Stimulated activated CD8-positive, alpha-beta memory T cell treated with anti-CD3 and anti-CD28 coated beads, Interleukin-4, amount 100 ng/mL, for 1 hour (primary cell): ENCODE measurements at places on chromosomes 16 and 17.

DNA sequence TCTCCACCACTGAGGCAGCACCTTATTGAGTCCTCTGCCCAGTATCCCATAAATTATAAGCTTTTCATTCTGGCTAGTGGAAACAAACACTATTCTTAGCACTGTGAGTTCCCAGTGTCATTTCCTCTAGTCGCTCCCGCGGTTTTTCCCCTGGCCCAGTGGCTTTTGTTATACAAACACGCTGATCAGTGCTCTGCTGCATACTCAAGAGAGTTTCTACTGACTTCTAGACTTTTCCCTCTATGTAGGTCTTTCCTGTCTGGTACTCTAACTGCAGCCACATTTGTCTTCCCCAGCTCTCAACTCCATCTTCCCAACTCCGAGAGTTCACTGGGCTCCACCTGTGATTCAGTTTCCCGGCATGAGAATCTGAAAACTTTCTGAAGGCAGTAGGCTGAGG lies 556.6 kb upstream of the SALL1 start:
- DNase-seq = no peak

DNA sequence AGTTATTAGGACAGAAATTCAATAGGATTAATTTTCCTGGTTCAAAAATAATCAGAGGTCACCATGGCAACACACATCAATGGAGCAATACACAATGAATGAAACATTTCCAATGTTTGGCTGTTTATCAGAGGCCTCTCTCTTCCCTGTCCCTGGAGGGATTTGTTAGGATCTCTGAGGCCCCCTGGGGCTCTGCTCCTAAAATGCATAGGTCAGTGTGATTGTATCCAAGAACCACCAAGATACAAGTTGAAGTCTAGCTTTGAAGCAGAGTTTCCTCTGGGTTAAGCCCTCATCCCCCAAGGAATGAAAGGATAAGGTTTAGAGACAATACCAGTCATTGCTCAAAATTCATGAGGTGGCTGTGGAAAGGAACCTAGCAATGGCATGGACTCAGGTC lies 561.2 kb upstream of the C16orf82 start:
- DNase-seq = no peak

- no peak for DNase-seq
Observed at GRCh38 chr16:8740775-8741355, 56.6 kb downstream of the TMEM186 start.

- peak; percentile 7 for DNase-seq
Observed at GRCh38 chr17:15999974-16000827, 577 bp downstream of the TTC19 start.

- no peak for DNase-seq
Observed at GRCh38 chr16:5396880-5397279, 299.3 kb upstream of the EEF2KMT start.

- no peak for DNase-seq
Observed at GRCh38 chr17:44990994-44991393, 22.9 kb upstream of the C1QL1 start.

- no peak for DNase-seq
Observed at GRCh38 chr16:2737895-2738418, 14.5 kb upstream of the SRRM2 start.

DNA sequence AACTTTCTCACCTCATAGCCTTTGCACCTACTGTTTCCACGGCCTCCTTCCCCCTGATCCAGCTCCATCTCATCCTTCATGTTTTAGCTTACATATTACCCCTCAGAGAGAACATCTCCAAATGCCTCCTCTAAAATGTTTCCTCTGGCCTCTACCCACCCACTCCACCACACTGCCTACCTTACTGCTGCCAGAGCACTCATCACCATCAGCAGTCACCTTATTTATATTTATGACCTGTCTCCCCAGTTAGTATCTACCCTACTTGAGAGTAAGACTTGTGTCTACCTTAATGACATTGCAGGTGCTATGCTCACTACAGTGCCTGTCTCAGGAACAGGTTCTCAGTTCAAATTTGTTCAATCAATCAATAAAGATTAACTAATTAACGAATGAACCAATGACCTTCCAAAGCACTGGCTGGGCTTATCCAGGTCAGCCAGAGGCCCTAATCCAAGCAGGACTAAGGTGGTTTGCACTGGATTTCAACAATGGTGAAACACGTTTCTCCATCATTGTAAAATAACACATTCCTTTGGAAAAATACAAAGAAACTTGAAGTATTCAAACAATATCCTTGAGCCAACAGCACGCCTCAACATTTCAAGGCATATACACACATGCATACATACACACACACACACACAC lies 41.1 kb downstream of the AMFR start:
- DNase-seq = no peak

DNA sequence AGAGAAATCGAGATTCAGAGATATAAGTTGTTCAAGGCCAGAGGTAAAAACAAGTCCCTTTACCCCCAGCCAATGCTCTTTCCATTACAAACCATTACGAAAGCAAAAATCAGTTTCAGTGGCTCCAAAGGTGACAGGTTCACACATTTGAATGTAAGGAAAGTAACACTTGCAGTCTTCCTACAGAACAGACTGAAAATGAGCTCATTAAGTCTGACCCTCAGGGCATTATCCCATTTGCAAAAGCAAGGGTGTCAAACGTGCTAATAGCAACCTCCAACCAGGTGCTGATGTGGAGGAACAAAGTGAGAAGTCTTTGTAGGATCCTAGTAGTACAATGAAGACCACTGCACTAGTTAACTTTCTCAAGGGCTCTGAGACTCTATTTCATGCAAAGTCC lies 65.2 kb downstream of the XPO6 start:
- no peak for DNase-seq

GRCh38 chr17:32757963-32758362 lies 119.0 kb downstream of the MYO1D start:
- DNase-seq = no peak

DNA sequence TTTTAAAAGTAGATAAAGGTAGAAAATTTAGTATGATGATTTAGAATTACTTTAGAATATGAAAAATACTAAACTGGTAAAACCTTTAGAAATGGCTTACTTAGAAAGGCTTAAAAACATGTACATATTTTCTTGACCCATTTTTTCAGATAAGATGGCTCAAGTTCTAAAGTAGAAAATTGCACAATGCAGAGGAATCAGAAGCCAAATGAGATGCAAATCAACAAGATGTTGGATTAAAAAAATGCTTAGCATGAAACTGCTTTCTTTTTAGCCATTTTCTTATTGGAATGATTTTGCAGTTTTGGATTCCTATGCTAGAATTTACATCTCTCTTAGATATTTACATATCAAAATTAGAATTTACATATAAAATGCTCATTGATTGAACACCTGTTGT lies 1.5 kb upstream of the KRTAP3-1 start:
- DNase-seq = no peak

DNA sequence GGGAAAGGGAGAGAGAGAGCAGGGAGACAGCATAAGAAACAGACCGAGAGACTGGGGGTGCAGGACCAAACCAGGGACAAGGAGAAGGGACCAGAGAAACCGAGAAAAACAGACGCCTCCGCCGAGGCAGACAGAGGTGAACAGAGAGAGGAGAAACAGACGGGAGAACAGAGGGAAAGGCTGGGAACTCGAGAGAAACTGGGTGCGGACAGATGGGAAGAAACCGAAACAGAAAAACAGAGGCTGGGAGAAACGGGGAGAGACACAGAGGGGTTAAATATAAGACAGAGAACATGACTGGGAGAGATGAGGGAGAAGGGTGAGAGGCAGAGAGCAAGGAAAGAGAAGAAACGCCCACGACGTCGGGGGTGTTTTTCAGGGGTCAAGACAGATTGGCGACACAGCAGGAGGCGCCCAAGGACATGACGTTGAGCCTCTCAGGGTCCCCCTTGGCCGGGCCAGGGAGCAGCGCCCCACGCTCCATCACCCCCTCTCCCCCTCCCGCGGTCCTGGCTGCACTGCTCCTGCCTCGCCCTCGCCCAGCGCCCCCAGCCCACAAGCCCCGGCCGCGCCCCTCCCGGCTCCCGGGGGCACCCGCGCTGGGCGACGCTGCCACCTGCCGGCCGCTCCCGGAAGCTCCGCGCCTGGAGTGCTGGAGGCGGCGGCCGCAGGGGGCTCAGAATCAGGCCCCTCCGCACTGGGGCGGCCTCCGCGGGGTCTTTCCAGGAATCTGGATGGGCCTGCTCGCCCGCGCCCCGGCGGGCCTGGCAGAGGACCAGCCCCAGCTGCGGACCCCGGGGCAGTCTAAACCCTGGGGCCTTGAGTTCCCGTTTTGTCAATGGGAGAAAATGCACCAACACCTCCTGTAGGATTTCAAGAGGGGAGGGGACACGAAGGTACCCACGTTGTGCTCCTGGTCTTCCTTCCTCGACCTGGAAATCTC lies 1.3 kb upstream of the TMEM92 start:
- DNase-seq = peak; percentile 17

GRCh38 chr17:77049440-77049839 lies 91.3 kb upstream of the SEC14L1 start:
- no peak for DNase-seq

DNA sequence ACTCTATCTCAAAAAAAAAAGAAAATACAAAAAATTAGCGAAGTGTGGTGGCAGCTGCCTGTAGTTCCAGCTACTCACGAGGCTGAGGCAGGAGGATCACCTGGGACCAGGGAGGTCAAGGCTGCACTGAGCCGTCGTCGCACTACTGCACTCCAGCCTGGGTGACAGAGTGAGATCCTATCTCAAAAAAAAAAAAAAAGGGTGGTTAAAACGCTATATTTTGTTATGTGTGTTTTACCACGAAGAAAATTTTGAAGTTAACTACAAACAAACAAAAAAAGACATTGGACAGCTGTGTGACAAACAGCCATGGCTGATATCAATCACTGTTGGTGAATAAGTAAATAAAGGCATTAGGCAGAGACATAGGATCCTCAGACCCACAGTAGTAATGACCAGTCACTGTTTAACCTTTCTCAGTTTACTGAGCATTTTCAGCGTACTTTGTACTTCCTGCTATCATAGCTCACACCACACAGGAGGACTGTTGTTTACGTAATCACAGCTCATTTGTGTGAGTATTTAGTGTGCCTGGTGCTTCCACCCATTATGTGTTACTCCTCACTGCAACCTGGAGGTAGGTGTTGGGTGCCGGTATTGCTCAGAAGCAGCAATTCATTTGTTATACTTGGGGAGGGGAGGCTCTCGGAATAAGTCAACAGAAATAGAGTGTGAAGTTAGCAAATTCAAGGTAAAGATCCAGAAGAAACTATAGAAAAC lies 55.4 kb downstream of the COPRS start:
- no peak for DNase-seq

GRCh38 chr16:80231888-80232287 lies 308.9 kb upstream of the DYNLRB2 start:
- no peak for DNase-seq
